ENCODE measurements at places on chromosomes 5 and 9. TPM values are rescaled to one million over a fixed set of nuclear protein-coding genes. Genes with fewer than 3 reads are reported as not detected.
A peak's percentile ranks its signal among the peaks of the same experiment; 100 is the strongest.

- no peaks in the 10 kb centered on the region for H3K27me3 ChIP-seq
- H3K4me1 ChIP-seq = no peaks in the 10 kb centered on the region
- no peak overlapping the region for H3K4me3 ChIP-seq
- DNase-seq = no peak
- no peak overlapping the region for H3K27ac ChIP-seq
- H3K36me3 ChIP-seq = peaks cover 22% of the 10 kb centered on the region
These were observed 26.3 kb downstream of the REEP5 start for GRCh38 chr5:112895682-112896081.

DNA sequence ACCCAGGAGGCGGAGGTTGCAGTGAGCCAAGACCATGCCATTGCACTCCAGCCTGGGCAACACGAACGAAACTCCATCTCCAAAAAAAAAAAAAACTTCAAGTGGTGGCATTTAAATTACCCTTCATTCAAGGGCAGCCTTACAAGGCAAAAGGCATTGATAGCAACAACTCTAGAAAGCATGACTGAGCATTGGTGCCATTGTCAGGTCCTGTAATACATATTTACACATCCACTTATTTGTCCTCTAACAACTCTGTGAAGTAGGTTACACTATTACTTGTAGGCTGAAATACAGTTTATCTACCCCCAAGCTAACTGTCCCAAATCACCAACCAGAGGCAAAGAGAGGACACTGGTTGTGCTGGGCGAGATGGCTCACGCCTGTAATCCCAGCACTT lies 52.7 kb upstream of the LARP1 start:
- DNase-seq = no peak
- no peak overlapping the region for H3K27ac ChIP-seq
- peaks cover 7% of the 10 kb centered on the region for H3K4me1 ChIP-seq
- H3K36me3 ChIP-seq = no peaks in the 10 kb centered on the region
- no peaks in the 10 kb centered on the region for H3K27me3 ChIP-seq
- no peak overlapping the region for H3K4me3 ChIP-seq

GRCh38 chr5:159605585-159605984 lies 275.3 kb upstream of the IL12B start:
- no peak overlapping the region for H3K4me3 ChIP-seq
- no peaks in the 10 kb centered on the region for H3K27me3 ChIP-seq
- H3K27ac ChIP-seq = no peak overlapping the region
- peak; percentile 89 for DNase-seq
- no peaks in the 10 kb centered on the region for H3K36me3 ChIP-seq

- H3K4me3 ChIP-seq = no peak overlapping the region
- H3K4me1 ChIP-seq = peaks cover 32% of the 10 kb centered on the region
- peak; percentile 97 for DNase-seq
- H3K27me3 ChIP-seq = no peaks in the 10 kb centered on the region
These were observed 568.0 kb upstream of the KLF4 start for GRCh38 chr9:108057421-108058134.

- DNase-seq = no peak
- H3K4me1 ChIP-seq = peaks cover 25% of the 10 kb centered on the region
- H3K4me3 ChIP-seq = no peak overlapping the region
- H3K27ac ChIP-seq = no peak overlapping the region
- H3K36me3 ChIP-seq = no peaks in the 10 kb centered on the region
- H3K27me3 ChIP-seq = no peaks in the 10 kb centered on the region
These were observed 653.7 kb downstream of the CCDC171 start for GRCh38 chr9:16206518-16206917.

DNA sequence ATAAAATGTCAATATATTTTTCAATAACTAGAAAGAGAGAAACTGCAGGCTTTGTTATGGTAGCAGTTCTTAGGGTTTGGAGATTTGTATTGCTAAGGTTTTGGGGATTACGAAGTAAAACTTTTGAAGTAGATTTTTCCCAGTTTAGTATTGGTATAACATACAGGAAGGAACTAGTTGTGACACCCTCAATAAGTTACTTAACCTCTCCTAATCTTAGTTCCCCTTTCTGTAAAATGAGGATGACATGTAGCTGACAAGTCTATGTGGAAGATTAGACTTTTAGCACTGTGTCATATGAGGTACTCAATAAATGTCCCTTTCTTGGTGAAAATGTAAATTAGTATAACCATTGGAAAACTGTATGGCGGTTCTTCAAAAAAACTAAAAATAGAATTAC lies 73.4 kb upstream of the ATG10 start:
- H3K27me3 ChIP-seq = no peaks in the 10 kb centered on the region
- no peak for DNase-seq
- H3K4me3 ChIP-seq = no peak overlapping the region
- no peak overlapping the region for H3K27ac ChIP-seq

DNA sequence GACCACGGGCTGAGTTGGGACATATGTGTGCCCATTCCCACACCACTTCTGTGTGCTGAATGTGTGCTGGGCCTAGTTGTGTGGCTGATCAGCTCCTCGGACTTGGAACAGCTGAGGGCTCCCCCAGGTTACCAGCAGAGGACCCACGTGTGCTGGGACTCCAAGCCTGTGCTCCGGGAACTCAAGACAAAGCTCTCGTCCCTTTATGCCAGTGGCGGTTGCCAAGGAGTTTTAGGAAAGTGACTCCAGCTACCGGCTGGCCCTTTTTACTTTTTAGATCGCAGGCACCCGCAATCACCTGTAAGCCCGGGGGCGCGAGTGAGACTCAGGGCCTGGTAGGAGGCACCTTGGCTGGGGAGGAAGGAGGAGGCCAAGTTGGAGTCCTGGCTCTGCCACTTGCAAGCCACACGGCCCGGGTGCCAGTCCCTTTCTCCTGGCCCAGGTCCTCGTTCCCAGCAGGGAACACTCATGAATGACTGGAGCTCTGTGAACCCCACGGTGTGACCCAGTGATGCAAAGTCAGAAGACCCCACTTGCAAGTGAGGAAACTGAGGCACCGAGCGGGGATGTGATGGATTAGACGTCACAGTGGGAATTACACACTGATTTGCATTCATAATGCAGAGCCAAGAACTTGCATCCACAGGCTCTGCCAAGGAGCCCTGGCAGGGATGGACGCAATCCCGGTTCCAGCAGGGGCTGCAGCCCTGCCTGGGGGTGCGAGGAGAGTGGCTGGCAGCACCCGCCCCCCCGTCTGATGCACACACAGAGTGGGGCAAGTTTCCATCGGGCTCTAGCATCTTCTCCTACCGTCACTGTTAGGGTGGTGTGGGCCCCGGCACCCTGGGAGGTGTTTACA lies 26.9 kb downstream of the CRB2 start:
- H3K4me1 ChIP-seq = no peaks in the 10 kb centered on the region
- no peaks in the 10 kb centered on the region for H3K36me3 ChIP-seq
- H3K27ac ChIP-seq = no peak overlapping the region
- no peak overlapping the region for H3K4me3 ChIP-seq
- DNase-seq = no peak
- H3K27me3 ChIP-seq = peaks cover 5% of the 10 kb centered on the region

DNA sequence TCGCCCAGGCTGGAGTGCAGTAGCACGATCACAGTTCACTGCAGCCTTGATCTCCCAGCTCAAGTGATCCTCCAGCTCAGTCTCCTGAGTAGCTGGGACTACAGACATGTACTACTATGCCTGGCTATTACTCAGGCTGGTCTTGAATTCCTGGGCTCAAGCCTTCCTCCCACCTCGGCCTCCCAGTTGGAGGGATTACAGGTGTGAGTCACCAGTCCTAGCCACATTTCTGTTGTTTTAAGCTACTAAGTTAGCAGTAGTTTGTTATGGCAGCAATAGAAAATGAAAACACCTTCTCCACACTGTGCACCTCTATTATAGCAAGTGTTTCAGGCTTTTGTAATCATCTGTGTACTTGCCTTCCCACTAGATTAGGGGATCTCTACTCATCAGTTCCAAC lies 588.9 kb upstream of the TLE4 start:
- H3K36me3 ChIP-seq = no peaks in the 10 kb centered on the region
- peak; percentile 80 for DNase-seq
- no peaks in the 10 kb centered on the region for H3K4me1 ChIP-seq
- no peak overlapping the region for H3K4me3 ChIP-seq
- H3K27me3 ChIP-seq = no peaks in the 10 kb centered on the region

GRCh38 chr5:75608870-75609269 lies 2.4 kb upstream of the ANKDD1B start:
- no peaks in the 10 kb centered on the region for H3K27me3 ChIP-seq
- no peak overlapping the region for H3K4me3 ChIP-seq
- no peak overlapping the region for H3K27ac ChIP-seq
- H3K36me3 ChIP-seq = no peaks in the 10 kb centered on the region
- no peak for DNase-seq
- peaks cover 9% of the 10 kb centered on the region for H3K4me1 ChIP-seq

- no peaks in the 10 kb centered on the region for H3K36me3 ChIP-seq
- H3K4me1 ChIP-seq = peaks cover 12% of the 10 kb centered on the region
- DNase-seq = no peak
- no peak overlapping the region for H3K4me3 ChIP-seq
These were observed 55.7 kb downstream of the FAM174A start for GRCh38 chr5:100590867-100591266.

GRCh38 chr5:99900302-99900852 lies 634.8 kb upstream of the FAM174A start:
- peak; percentile 76 for DNase-seq
- H3K4me3 ChIP-seq = no peak overlapping the region
- H3K27ac ChIP-seq = peak overlapping the region; percentile 58
- peaks cover 10% of the 10 kb centered on the region for H3K4me1 ChIP-seq
- no peaks in the 10 kb centered on the region for H3K36me3 ChIP-seq
- H3K27me3 ChIP-seq = no peaks in the 10 kb centered on the region

- no peaks in the 10 kb centered on the region for H3K4me1 ChIP-seq
- no peak overlapping the region for H3K27ac ChIP-seq
- no peaks in the 10 kb centered on the region for H3K36me3 ChIP-seq
- no peaks in the 10 kb centered on the region for H3K27me3 ChIP-seq
These were observed 29.9 kb downstream of the TRMO start for GRCh38 chr9:97892421-97892820.

DNA sequence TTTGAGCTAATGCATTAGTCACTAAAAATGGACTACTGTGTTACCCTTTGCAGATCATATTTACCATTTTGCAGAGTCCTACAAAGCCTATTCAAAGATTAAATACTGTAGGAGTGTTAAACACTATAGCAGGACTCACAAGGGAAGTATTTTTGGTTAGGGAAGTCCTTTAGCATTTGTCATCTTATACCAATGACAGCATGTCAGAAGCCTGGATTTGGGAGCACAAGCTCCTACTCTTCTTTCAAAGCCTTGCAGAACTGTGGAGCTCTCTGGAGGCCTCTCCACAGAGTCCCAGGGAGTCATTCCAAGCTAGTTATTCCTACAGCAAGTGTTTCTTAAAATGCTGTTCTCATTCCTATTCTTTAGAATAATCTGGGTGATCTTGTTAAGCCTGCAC lies 288.8 kb downstream of the PIK3R1 start:
- peaks cover 4% of the 10 kb centered on the region for H3K4me1 ChIP-seq
- H3K4me3 ChIP-seq = no peak overlapping the region
- H3K36me3 ChIP-seq = no peaks in the 10 kb centered on the region

GRCh38 chr9:127773272-127773671 lies 5.2 kb downstream of the SH2D3C start:
- no peak overlapping the region for H3K27ac ChIP-seq
- H3K27me3 ChIP-seq = no peaks in the 10 kb centered on the region
- H3K36me3 ChIP-seq = no peaks in the 10 kb centered on the region
- no peak overlapping the region for H3K4me3 ChIP-seq
- DNase-seq = no peak

- H3K4me1 ChIP-seq = peaks cover 8% of the 10 kb centered on the region
- H3K27me3 ChIP-seq = no peaks in the 10 kb centered on the region
- H3K27ac ChIP-seq = peak overlapping the region; percentile 46
- DNase-seq = peak; percentile 51
- no peaks in the 10 kb centered on the region for H3K36me3 ChIP-seq
- no peak overlapping the region for H3K4me3 ChIP-seq
These were observed 339.0 kb upstream of the CTNND2 start for GRCh38 chr5:12242950-12243888.

DNA sequence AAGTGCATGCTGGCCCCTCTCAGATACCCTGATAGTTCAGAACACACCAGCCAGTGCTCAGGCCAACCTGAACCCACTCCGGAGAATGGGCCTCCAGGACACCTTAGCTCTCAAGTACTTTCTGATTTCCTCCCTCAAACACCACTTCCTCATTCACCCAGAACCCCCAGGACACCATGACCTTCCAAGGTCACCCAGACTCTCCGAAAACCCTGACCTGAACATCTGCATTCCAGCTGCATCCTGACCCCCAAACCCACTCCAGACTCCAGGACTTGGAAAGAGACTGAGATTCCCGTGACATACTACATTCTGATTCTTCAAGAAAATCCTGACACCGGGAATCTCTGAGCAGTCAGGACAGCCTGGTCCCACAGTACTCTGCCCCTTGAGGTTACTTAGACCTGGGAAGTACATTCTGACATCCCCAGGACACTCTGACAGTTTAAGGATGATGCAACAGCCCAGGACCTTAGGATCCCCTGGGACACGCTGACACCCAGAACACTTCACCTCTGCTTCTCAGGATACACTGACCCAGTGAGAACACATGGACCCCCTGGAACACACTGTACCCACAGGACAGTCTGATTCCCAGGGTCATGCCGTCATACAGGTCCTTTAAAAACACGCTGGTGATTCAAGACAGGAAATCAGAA lies 747 bp upstream of the PROP1 start:
- no peak overlapping the region for H3K27ac ChIP-seq
- H3K4me1 ChIP-seq = no peaks in the 10 kb centered on the region
- no peak for DNase-seq
- no peaks in the 10 kb centered on the region for H3K36me3 ChIP-seq

GRCh38 chr5:119269061-119269944 lies 86.5 kb upstream of the TNFAIP8 start:
- H3K27ac ChIP-seq = peak overlapping the region; percentile 81
- DNase-seq = peak; percentile 28
- H3K4me3 ChIP-seq = peak overlapping the region; percentile 98
- H3K36me3 ChIP-seq = no peaks in the 10 kb centered on the region
- peaks cover 10% of the 10 kb centered on the region for H3K4me1 ChIP-seq

PRDM9 gene
- total RNA-seq = not detected

SPINK13 gene
- total RNA-seq = not detected

CAST gene
- 268 TPM for total RNA-seq

ALDH1A1 gene
- total RNA-seq = 2.1 TPM

SCGB3A2 gene
- total RNA-seq = 0.82 TPM

GRM6 gene
- not detected for total RNA-seq

BNC2 gene
- total RNA-seq = 38.0 TPM

DMAC1 gene
- 44.0 TPM for total RNA-seq

PELO gene
- total RNA-seq = 75.8 TPM

SLC2A6 gene
- 21.1 TPM for total RNA-seq

OLFML2A gene
- 148 TPM for total RNA-seq
